Kidney (tissue), 22 donors: ENCODE measurements at places on chromosomes 1 and 21. TPM values are rescaled to one million over a fixed set of nuclear protein-coding genes. Genes with fewer than 3 reads are reported as not detected.

The AGO3 gene
- 28.2 TPM for total RNA-seq

- no peak for DNase-seq
- H3K4me1 ChIP-seq, result no peaks in the 10 kb centered on the region
- H3K4me3 ChIP-seq, result no peak overlapping the region
- H3K36me3 ChIP-seq, result no peaks in the 10 kb centered on the region
These were observed 250.5 kb downstream of the C1orf94 start for GRCh38 chr1:34427170-34427569.

GRCh38 chr1:2210084-2210653 is 15.6 kb upstream of the FAAP20 start:
- H3K27me3 ChIP-seq, result no peaks in the 10 kb centered on the region
- H3K36me3 ChIP-seq, result no peaks in the 10 kb centered on the region
- H3K27ac ChIP-seq, result no peak overlapping the region
- H3K4me1 ChIP-seq, result peaks cover 67% of the 10 kb centered on the region
- no peak overlapping the region for H3K4me3 ChIP-seq

DNA sequence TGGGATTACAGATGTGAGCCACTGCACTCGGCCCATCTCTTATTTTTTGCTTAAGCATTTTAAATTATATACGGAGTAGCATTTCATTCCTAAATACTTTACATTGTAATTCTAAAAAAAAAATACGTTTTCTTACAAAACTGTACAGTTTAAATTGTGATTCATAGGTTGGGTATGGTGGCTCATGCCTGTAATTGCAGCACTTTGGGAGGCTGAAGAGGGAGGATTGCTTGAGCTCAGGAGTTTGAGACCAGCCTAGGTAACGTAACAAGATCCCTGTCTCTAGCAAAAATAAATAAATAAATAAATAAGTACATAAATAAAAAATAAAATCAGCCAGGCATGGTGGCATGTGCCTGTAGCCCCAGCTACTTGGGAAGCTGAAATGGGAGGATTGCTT is 24.6 kb downstream of the TBCE start:
- H3K4me1 ChIP-seq, result no peaks in the 10 kb centered on the region
- no peaks in the 10 kb centered on the region for H3K36me3 ChIP-seq
- H3K27ac ChIP-seq, result no peak overlapping the region

DNA sequence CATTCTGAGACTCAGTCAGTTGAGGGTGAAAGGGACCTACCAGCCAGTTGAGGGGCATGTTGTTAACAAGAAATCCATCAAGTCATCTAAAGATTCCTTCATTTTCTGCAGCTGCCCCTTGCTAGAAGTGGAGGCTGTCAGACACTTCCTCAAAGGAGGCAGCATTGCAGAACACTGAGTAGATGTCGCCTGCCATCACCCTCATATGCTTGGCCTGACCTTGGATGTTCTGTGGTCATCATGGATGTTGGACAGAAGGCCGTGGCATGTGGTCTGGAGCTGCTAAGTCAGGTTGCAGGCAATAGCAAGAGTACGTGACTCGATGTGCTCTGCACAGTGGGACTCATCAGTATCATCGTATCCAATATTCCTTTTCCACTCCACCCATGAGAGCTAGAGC is 70.6 kb downstream of the GATAD2B start:
- H3K4me3 ChIP-seq, result no peak overlapping the region
- DNase-seq, result no peak
- H3K27me3 ChIP-seq, result no peaks in the 10 kb centered on the region
- no peak overlapping the region for H3K27ac ChIP-seq

DNA sequence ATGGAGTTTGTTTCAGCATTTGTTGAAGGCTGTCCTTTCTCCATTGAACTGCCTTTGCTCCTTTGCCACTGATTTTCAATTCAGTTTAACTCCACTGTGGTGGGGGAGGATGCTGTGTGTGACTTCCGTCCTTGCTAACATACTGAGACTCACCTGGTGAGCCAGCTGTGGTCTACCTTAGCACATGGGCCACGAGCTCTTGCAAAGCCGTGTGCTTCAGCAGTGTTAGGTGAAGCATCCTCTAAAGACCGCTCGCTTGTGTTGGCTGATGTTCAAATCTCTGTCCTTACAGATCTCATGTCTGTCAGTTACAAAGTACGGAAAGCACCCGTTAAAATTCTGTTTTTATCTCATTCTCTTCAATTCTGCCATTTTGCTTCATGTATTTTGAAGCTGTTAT is 3.6 kb upstream of the SPATC1L start:
- H3K4me3 ChIP-seq, result no peak overlapping the region
- H3K27me3 ChIP-seq, result no peaks in the 10 kb centered on the region
- H3K4me1 ChIP-seq, result no peaks in the 10 kb centered on the region
- no peaks in the 10 kb centered on the region for H3K36me3 ChIP-seq
- H3K27ac ChIP-seq, result no peak overlapping the region
- DNase-seq, result no peak

The SMIM1 gene
- total RNA-seq, result 7.0 TPM
